ENCODE measurements at places on chromosomes 3 and 15. TPM values are rescaled to one million over a fixed set of nuclear protein-coding genes. Genes with fewer than 3 reads are reported as not detected.

GRCh38 chr3:50592568-50592967, 19.0 kb downstream of the CISH start:
- no peak for DNase-seq

Gene CLRN1
- polyA plus RNA-seq: not detected

DNA sequence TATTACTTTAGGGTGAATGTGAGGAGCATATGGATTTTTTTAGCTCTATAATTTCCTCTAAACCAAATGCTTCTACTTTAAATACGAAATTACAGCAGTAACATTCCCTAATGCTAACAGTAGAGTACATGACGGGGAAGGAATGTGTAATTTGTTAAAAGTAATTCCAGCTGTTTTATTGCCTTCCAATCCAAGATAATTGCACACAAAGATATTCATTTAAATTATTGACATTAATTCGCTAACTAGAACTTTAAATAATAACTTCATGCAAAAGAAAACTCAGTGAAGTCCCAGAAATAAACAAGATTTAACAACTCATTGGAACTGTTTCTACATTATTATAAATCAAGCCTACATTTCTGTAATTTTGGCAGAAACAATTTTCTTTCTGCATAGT, 261.4 kb upstream of the CFAP20DC start:
- DNase-seq: no peak

- no peak for DNase-seq
Observed at GRCh38 chr15:72445426-72445825, 28.7 kb upstream of the ARIH1 start.

- DNase-seq: no peak
Observed at GRCh38 chr3:52069855-52070254, 13.5 kb upstream of the DUSP7 start.

Gene PEX5L
- 0.13 TPM for polyA plus RNA-seq

Gene NANOGP8
- polyA plus RNA-seq: not detected

DNA sequence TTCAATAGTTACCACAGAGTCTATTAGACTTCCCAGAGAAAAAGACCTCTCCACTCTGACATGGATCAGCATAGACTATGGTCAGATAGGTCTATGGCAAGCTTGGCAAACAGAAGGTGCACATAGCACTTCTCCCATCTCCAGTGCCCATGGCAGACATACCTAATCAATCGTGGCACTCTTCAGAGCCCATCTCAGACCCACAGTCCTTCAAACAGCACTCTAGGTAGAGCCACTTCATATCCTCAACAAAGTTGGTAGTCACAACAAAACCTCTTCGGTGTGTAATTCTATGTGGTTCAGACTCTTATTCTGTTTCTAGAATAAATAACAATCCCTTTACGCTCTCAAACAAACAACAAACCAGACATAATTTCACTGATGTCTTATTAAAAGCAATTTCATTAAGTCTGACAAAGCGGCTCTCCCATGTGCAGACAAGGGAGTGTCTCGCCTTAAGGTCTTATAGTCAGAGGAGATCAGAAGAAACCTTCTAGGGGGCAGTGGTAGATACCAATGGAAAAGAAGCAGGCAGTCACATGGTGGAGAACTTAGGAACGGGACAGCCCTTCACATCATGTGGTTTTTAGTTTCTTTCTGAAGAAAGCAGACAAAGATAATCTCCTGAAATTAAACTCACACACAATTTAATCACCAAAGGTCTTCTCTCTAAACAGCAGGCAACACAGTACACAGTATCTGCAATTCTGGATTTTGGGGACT, 483.4 kb downstream of the FOXP1 start:
- DNase-seq: no peak

Gene CAMK2N2
- polyA plus RNA-seq: 0.30 TPM

Gene DISP2
- 1.5 TPM for polyA plus RNA-seq

GRCh38 chr15:57485869-57486268, 105.8 kb upstream of the MYZAP start:
- DNase-seq: peak; percentile 81

DNA sequence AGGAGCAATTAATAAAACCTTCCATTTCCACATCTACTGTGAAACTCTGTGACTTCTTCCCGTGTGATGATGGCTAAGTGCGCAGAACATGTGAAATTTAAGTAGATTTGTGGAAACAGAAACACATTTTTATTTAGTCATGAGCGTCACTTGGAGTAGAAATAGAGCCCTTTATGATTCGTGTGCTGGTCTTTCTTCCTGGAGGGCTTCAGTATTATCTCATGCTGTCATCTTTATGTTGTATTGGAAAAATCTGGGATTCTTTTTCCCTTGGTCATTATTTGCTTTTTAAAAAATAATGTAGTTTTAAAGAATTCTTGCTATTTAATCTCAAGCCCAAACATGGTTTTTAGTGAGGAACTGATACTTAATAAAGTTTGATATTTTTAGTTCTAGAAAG, 284.0 kb upstream of the CTDSPL start:
- DNase-seq: no peak

DNA sequence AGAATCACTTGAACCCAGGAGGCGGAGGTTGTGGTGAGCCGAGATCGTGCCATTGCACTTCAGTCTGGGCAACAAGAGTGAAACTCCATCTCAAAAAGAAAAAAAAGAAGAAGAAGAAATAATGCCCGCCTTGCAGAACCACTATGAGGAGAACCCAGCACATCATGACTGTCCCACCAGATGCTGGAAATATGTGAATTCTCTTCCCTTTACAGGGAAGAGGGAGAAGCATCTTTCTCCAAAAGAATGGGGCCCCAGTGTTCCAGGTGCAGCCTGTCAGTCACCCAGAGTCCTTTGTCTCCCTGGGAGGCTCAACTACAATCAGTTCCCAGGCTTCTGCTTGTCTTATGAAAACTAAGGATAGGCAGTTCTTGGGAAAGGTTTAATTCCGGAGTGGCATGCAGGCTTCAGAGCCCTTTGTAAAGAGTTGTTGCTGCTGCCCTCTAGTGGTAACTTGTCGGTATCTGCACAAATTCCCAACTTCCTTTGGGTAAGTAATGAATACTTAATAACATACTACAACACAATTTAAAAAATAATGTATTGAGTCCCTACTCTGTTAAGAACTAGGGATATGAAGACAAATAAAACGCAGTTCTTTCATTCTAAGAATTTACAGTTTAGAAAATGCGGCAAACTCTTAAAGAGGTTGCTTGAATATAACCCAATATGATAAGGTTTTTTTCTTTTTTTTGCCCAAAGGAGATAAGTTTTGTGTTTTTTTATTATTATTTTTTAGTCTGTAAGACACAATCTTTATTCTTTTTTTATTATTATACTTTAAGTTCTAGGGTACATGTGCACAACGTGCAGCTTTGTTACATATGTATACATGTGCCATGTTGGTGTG, 18.6 kb upstream of the TICRR start:
- DNase-seq: peak; percentile 88

GRCh38 chr3:52934630-52935530, 37.5 kb upstream of the STIMATE start:
- peak; percentile 76 for DNase-seq

- peak; percentile 51 for DNase-seq
Observed at GRCh38 chr3:149662240-149662887, 4.5 kb upstream of the WWTR1 start.

Gene SLC6A11
- polyA plus RNA-seq: 1.7 TPM

Measured in hepatocyte (in vitro differentiated cells).